ENCODE measurements at places on chromosomes 3 and 15.

DNA sequence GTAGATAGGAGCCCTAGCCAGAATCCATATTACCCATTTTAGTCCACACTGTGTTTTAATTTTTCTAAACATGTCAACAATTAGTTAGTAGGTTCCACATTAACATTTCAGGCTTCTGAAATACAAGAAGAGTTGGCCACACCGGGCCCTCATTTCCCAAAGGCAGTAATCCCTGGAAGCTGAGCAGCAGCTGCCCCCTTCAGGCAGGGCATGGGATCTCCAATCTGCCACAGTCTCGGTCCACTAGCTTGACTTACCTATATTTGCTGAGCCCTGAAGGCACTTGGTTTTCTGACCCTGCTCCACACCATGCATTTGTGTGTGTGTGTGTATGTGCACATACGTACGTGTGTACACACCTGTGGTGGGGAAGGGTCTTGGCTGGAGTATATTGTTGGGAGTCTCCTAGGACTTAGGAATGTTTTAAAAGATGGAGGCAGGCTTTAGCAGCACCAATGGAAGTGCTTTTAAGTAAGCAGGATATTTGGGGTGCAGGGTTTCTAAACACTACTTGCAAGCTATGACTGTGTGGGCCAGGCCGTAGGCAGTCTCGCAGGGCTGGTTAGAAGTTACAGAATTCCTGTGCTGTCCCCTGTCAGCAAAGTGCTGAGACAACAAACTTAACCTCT lies 71.2 kb upstream of the SOX14 start:
- no peak for DNase-seq

- DNase-seq = no peak
These were observed 17.3 kb upstream of the STAC start for GRCh38 chr3:36362973-36363372.

GRCh38 chr3:49198161-49198560 lies 26.8 kb downstream of the KLHDC8B start:
- no peak for DNase-seq

- no peak for DNase-seq
These were observed 360.2 kb downstream of the ZNF385D start for GRCh38 chr3:21390856-21391255.

DNA sequence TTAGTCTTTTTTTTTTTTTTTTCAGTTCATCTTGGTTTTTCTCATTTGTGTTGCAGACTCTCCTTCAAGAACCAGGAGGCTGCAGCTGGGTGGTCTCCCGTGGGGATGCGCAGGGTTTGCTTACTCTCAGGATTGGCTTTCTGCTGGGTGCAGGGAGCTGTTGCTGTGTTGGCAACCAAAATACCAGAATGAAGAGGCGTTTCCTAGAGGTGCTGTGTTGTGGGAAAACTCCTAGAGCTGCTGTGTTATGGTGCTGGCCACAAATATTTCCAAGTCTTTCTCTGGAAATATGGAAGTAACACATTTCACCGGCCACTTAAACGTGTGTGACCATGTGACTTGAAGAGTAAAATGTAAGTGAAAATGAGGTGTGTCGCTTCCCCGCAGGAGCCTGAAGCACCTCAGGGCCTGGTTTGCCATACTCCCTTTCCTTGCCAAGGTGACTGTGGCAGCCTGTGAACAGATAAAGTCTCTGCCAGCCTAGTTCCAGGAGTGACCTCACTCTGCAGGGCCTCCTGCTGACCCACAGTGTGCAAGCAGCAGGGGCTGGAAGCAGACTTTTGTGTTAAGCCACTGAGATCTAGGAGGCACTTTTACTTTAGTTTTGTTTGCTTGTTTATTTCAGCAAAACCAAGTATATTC lies 258.9 kb downstream of the ADAMTS17 start:
- DNase-seq = no peak

GRCh38 chr3:67461667-67462142 lies 192.7 kb downstream of the SUCLG2 start:
- no peak for DNase-seq

Data from muscle of arm (tissue), 14 donors.